NCI-H1092 (cell line): ENCODE measurements at places on chromosomes 3 and 15.
A peak's percentile ranks its signal among the peaks of the same experiment; 100 is the strongest.

- DNase-seq, result no peak
Observed at GRCh38 chr3:112090887-112091586, 4.8 kb downstream of the C3orf52 start.

DNA sequence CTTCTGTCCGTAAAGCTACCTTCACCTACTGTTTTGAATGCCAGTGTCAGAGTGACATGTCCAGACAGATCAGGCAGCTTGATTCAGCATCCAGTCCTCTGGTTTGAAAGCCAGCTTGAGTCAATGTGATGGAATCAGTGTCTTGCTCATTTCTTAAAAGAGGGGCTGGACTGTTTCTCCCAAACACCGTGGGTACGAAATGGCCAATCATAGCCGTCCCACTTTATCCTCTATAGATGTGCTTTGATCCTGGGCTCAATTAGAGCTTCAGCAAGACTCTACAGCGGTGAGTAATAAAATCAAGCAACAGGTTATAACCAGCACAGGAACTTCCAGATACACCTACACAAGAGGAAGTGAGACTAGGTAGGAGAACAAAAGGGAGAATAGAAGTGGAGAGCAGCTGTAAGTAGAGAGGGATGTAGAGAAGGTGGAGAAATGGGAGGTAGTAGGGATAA, 17.0 kb upstream of the OR5K1 start:
- no peak for DNase-seq

DNA sequence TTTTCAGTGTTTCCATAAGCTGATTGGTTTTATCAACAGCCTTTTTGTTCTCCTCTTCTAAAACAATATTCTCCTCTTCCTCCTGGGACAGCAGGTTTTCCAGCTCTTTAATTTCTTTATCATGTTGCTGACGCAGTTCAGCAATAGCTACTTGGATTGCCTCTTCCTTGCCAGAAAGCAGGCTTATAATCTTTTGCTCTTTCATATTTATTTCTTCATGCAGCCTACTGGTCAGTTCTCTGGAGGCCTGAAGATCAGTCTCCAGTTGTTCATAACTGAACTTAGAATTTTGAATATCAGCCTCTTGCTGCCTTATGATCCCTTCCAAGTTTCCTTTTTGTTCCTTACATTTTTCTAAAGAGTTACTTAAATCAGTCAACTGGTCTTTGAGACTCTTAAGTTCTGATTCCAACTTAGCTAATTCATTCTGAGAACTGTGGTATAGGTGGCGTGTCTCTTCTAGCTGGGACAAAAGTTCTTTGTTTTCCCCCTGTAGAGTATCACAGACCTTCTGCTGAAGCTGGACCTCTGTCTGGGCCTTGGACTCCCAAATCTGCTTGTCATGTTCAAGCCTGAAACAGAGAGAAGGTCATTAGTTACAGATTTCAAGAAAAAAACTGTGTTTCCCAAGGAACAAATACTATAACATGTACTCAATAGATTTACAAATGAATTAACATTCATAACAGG, 31.5 kb upstream of the HCLS1 start:
- no peak for DNase-seq

GRCh38 chr3:52176180-52176752, 21.7 kb upstream of the ALAS1 start:
- no peak for DNase-seq

- peak; percentile 63 for DNase-seq
Observed at GRCh38 chr3:10283638-10284037, 9.1 kb downstream of the GHRL start.
